ENCODE measurements at places on chromosomes 3 and 15. TPM values are rescaled to one million over a fixed set of nuclear protein-coding genes. Genes with fewer than 3 reads are reported as not detected.
A peak's percentile ranks its signal among the peaks of the same experiment; 100 is the strongest.

DNA sequence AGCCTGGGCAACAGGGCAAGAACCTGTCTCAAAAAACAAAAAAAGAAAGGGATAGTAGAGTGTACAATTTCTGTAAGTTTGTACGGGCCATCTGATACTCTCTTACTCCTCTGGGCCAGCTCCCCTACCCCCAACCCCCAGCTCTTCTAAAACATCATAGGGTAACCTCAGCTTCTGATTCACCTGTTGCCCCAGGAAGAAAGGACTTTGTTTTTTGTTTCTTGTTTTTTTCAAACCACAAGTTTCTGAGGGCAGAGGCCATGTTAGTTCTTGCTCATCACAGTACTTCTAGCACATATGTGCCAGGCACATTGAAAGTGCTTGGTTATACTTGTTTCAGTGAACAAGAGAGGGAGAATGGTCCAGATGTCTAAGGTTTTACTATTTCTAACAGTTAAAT, 20.2 kb downstream of the ATOSA start:
- ATAC-seq: peak; percentile 95

GRCh38 chr15:68018797-68019444, 35.2 kb upstream of the PIAS1 start:
- ATAC-seq: no peak

- ATAC-seq: no peak
Measured at GRCh38 chr15:23503980-23504379, 56.9 kb upstream of the GOLGA6L2 start.

DNA sequence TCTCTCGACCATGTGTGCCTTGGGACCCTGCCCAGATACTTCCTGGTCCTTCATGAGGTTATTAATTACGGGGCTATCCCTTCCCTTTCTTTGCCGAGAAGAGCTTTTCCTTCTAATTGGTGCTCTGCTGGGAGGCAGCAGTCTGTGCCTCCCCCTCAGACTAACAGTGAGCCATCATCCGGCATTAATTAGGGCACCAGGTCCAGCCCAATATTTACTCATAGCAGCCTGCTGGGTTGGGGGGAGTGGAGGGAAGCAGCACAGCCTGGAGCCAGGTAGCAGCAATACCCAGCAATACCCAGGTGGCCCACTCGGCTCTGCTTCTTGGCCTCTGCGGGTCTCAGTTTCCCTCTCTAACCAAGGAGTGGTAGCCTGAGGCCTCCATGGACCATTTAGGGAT, 20.1 kb downstream of the CACNA2D2 start:
- ATAC-seq: no peak

DNA sequence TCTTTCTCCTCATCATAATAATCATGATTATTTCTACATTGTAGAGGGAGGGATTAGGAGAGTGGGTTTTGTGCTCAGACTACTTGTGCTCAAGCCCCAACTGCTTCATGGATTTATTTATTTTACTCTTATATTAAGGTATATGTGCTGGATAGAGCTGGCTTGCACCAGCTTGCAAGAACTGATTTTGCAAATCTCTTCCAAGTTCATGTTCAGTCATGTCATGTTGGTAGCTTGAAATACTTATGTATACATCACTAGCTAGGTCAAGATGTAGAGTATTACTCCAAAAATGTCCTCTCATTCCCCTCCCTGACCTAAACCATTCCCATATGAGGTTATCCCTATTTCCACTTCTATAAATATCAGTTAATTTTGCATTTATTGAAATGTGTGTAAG, 293.9 kb upstream of the RBMS3 start:
- ATAC-seq: no peak

GRCh38 chr3:39809995-39810595, 686 bp downstream of the MYRIP start:
- ATAC-seq: no peak

- ATAC-seq: no peak
Measured at GRCh38 chr15:39304201-39304841, 276.6 kb upstream of the THBS1 start.

DNA sequence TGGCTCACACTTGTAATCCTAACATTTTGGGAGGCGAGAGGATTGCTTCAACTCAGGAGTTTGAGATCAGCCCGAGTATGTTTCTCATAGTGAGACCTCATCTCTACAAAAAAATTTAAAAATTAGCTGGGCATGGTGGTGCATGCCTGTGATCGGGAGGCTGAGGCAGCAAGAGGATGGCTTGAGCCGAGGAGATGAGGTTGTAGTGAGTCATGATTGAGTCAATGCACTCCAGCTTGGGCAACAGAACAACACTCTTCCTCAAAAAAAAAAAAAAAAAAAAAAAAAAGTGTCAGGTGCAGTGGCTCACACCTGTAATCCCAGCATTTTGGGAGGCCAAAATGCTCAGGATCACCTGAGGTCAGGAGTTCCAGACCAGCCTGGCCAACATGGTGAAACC, 2.4 kb downstream of the RPL39L start:
- peak; percentile 34 for ATAC-seq

The ADGRG7 gene
- total RNA-seq: not detected

The SCN5A gene
- 0.85 TPM for total RNA-seq

The CSTA gene
- not detected for total RNA-seq

The GOLGA6D gene
- total RNA-seq: not detected

The NUP210 gene
- total RNA-seq: 146 TPM

The C3orf70 gene
- 0.04 TPM for total RNA-seq

The LDHAL6B gene
- not detected for total RNA-seq

The CACNA2D3 gene
- not detected for total RNA-seq
